GM04503 (cell line): ENCODE measurements at places on chromosomes 4 and X.

GRCh38 chr4:138757432-138757831 lies 258.1 kb upstream of the NOCT start:
- no peak for DNase-seq

GRCh38 chrX:118975831-118976598 lies 1.6 kb downstream of the LONRF3 start:
- no peak for DNase-seq

- DNase-seq: no peak
Measured at GRCh38 chrX:101462892-101463291, 22.4 kb upstream of the ARMCX4 start.

DNA sequence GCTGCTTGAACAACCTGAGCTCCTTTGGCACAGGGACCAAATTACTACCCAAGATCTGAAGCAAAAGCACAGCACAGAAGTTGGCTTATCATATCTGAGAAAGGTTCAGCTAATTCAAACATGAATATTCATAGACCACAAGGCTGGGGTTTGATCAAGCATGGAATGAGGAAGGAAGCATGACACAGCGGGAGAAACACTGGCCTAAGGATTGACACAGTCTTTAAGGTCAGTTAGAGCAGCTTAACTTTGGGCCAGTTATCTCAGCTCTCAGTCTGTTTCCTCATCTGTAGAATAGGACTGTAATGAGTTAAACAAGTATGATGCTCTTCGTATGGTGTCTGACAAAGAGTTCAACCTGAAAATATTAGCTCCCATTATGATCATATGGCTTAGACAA lies 88.5 kb upstream of the CBR4 start:
- DNase-seq: no peak

DNA sequence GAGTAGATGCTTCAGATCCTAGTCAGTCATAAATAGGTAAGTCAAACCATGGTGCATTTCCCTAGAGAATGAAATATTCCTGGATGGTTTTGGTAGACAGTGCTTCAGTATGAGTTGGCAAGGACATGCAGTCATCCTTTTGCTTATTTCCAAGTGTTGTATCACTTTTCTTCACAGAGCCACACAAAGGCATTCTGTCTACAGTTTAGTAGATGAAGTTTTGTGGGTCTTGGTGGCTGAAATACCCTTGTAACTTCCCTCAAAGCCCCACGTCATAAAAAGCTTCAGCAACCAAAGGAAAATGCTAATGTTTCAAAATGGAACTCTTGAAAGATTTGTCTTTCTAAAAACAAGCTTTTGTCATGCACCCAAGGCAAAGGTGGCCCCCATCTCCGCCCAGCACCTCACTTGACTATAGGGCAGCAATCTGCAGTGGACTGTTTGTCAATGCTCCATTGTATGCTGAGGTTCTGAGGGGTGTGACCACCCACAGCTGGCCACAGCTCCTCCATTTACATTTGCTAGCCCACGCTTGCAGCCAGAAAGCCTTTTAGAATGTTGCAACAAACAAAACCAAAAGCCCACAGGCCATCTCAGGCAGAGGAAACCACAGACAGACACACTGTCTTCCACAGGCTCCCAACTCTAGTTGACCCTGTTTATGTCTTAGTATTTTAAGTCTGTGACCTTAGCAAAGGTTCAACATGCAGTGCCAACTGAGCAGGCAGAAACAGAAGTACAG lies 87.1 kb upstream of the FAM9C start:
- DNase-seq: no peak

GRCh38 chr4:105145903-105146275 lies 787 bp upstream of the TET2 start:
- no peak for DNase-seq

DNA sequence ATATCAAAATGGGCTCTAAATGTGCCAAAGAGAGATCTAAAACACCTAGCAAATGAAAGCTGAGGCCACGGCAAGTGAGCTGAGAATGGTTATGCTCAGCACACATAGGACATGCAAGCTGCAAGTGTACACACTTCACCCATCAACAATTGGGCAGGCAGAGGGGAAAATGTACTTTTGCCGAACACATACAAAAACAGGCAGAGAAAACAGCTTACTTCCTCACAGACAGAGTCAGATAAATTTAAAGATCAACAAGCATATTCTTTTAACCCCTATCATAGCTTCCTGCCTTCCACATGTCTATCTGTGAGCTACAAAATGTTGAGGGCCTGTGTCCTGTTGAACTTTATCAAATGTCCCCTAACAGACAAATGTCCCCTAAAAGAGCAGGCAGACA lies 60.3 kb downstream of the SH3KBP1 start:
- no peak for DNase-seq

DNA sequence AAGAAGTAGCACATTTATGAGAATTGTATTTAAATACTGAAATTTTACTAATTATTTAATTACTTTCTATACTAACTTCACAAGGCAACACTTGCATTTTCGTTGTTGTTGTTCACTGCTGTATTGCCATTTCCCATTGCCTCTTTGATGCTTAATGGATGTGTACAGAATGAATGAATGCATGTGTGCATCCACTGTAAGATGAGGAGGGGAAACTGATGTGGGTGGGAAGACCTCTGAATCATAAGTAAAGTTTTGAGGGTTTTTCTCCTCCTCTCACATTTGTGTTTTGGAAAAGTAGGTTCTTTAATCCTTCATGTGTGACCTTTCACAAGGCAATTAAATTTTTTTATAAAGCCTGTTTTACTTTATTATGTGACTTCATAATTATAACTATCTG lies 46.8 kb downstream of the PDLIM5 start:
- DNase-seq: no peak

- no peak for DNase-seq
Measured at GRCh38 chr4:66930206-66930605, 615.1 kb downstream of the CENPC start.

DNA sequence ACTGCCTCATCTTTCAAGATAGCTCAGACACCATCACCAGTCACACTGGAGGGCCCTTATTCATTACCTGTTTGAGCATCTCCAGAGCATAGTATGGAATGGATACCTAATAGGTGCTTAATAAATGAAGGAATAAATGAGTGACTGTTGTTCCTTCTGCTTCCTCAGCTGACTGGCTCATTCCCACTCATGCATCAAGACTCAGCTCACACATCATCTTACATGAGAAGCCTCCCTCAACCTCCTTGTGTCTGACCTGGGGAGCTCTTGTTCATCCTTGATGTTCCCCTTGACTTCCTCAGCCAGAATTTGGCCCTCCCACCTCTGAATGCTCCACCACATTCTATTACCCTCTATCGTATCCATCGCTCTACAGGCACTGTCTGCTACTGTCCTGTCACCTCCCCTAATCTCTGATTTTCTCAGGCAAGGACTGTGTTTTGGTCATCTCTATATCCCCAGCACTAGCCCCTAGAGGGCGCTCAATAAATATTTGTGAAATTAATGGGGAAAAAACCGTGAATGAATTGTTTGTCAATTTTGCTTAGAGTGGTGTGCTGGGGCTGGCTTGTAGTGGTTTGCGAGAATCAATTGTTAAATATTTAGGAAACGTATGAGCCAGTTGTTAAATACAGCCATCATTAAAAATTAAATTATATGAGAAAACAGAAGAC lies 88.3 kb downstream of the NHSL2 start:
- no peak for DNase-seq

DNA sequence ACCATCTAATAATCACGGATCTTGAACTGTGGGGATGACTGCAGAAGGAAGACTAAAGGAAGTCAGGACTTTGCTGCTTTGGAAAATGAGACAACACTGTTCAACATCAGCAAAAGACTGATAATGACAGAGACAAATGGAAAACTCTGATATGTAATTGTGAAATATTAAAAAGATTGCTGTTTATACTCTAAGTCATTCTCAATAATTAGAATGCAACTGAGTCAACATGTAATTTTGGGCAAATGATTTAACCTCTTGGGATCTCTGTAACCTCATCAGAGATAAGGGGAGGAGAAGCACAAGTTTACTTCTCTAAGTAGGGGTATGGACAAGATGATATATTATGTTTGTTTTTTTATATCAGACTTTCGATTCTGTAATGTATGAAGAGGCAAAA lies 121.9 kb downstream of the GASK1B start:
- DNase-seq: no peak

- no peak for DNase-seq
Measured at GRCh38 chr4:89586864-89587263, 250.1 kb downstream of the SNCA start.

- no peak for DNase-seq
Measured at GRCh38 chrX:103533511-103534216, 14.4 kb upstream of the RAB40A start.

DNA sequence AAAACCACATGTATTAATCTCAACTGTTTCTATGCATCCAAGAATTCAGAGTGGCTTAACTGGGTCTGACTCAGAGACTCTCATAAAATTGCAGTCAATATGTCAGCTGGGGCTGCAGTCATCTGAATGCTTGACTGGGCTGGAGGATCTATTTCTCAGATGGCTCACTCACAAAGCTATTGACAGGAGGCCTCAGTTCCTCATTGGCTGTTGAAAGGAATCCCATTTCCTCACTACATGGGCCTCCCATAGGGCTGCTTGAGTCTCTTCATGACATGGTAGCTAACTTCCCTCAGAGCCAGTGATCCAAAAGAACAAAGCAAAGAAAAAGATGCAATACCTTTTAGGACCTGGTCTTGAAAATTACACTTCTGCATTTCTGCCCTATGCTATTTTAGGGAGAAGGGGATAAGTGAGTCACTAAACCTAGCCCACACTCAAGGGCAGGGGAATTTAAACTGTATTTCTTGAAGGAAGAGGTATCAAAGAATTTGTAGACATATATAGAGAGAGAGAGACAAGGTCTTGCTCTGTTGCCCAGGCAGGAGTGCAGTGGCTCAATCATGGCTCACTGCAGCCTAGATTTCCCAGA lies 9.8 kb downstream of the SCFD2 start:
- DNase-seq: no peak

DNA sequence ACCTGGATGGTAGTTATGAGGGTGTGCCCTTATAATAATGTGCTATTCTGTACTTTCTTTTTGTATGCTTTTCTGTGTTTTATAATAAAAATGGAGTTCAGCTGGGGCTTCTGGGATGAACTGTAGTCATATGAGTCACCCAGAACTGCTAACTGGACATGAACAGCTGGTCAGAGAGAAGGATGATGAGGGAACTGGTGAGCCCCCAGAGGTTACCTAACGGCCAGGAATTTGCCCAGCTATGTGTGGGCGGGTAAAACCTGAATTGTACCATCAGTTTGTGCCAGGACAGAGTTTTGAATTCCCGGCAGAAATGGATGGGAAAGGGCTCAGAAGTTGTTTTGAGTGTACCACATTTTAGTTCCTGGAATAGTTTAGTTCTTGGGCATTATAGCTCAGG lies 138.0 kb upstream of the USP9X start:
- DNase-seq: no peak

DNA sequence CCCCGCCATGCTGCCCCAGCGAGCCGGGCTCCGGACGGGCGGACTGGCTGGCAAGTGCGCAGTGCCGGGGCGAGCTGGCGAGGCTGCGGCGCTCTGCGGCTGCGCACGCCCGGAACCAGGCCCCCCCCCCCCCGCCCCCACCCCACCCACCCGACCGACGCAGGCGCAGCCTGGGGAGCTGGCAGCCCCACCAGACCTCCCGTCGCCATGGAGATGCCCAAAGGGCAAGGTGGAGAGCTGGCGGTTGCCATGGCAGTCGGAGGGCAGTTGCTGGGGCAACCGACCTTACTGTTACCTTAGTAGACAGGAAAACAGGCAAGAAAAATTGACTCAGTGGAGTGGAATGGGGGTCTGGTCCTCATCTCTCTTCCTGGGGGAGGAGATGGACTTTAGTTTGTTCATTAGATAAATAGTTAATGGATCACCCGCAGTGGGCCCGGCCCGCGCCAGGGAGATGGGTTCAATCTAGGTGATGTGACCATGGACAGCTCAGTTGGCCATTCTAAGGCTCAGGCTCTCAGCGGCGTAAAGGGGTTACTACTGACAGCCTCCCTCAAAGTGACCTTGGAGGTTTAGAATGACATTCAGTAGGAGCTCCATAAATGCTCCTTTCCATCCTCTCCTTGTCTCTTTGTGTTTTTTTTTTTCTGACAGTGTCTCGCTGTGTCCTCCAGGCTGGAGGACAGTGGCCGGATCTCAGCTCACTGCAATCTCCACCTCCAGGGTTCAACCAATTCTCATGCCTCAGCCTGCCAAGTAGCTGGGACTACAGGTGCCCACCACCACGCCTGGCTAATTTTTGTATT lies at the start of gene PCSK1N:
Gene PCSK1N (minus strand): TSS at position 87 of the 806 bp plus-strand sequence. CDS start 78 bp downstream, at position 9.
- no peak for DNase-seq

- no peak for DNase-seq
Measured at GRCh38 chrX:148574237-148574973, 74.0 kb downstream of the AFF2 start.

DNA sequence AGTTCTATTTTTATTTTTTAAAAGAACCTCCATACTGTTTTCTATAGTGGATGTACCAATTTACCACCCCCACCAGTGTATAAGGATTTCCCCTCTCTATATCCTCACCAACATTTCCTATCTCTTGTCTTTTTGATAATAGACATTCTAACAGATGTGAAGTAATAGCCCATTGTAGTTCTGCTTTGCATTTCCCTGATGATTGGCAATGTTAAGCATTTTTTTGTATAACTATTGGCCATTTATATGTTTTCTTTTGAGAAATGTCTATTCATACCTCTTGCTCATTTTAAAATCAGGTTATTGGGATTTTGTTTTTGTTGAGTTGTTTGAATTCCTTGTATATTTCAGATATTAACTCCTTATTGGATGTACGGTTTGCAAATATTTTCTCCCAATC lies 251.1 kb upstream of the HTR2C start:
- no peak for DNase-seq

GRCh38 chrX:20718592-20719380 lies 452.1 kb upstream of the RPS6KA3 start:
- DNase-seq: no peak

DNA sequence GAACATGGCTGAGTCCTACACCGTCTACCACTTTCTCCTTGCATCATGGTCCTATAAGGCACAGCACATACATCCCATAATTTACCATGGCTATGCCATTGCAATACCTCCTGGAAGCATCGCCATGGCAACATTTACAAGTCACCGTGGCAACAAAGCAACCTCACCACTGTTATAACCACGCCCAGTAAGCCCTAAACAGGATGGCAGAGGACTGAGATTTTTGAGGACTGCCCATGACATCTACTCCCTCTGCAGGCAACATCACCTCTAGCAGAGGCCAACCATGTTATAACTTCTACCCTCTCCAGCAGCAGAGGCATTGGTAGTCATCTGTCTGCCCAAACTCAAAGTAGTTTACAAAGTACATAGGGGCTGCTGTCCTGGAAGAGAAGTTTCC lies 29.7 kb downstream of the BCOR start:
- DNase-seq: no peak
